ENCODE measurements at places on chromosomes 7 and 10. TPM values are rescaled to one million over a fixed set of nuclear protein-coding genes. Genes with fewer than 3 reads are reported as not detected.

RRP12 gene
- 99.4 TPM for total RNA-seq

NOLC1 gene
- total RNA-seq = 268 TPM

GOLGA7B gene
- 0.33 TPM for total RNA-seq

TDRD1 gene
- total RNA-seq = 0.16 TPM

CFAP69 gene
- total RNA-seq = not detected

ST7 gene
- 5.5 TPM for total RNA-seq

DNA sequence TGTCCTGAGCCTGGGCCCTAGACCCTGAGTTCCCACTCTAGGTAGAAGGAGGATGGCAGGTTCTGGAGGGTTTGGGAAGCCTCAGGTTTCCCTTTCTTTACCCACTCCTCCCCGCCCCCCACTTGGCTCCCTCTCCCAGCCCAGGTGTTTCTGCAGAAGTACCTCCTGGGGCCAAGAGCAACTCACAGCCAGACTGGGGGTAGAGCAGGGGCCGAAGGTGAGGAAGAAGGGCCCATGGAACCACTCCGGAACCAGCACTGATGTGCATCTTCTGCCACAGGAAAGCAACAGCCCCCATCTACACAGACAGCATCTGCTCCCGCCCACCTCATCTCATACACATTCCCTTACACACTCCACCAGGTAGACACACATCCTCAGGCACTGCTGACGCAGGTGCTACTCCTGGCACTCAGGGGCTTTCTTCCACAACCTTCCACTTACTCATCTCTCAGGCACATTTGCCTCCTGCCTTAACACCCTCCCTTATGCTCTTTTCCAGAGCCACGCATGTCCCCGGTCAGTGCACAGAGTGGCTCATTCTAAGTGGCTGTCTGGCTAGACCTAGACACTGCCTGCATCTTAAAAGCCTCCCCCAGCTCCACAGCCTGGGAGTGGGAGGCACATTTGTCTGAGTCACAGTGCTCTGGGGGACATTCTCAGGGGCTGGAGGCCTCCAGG is 1.8 kb downstream of the EPHB6 start:
- H3K4me3 ChIP-seq = peak overlapping the region; percentile 63
- peaks cover 10% of the 10 kb centered on the region for H3K27me3 ChIP-seq
- peaks cover 10% of the 10 kb centered on the region for H3K4me1 ChIP-seq
- H3K36me3 ChIP-seq = no peaks in the 10 kb centered on the region

DNA sequence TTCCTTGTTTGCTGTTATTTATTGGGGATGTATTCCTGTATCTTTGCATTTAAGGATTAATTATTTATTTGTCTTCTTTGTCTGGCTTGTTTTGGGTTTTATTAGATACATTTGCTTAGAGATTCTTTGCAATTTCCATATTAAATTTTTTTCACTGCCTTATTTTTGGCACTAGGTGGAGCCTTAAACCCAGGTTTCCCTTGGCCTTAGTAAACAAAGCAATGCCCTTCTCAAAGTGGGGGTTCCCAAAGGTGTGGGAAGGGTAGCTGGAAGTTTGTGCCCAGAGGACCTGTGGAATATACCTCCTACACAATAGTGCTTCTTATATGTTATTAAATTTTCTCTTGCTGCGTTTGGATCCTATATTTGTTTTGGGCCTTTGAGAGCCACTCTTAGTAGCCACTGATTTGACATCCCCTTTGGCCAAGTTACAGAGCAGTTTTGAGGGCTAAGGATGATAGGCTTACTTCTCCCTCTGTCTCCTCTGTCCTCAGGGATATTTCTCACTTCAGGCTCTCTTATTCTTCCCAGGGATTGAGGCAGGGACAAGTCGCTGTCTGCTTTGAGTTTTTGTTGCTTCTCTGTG is 162.3 kb downstream of the ITGB1 start:
- H3K27ac ChIP-seq = no peak overlapping the region
- no peaks in the 10 kb centered on the region for H3K4me1 ChIP-seq
- H3K36me3 ChIP-seq = no peaks in the 10 kb centered on the region
- H3K4me3 ChIP-seq = no peak overlapping the region

GRCh38 chr10:821322-821721 is 110.2 kb downstream of the LARP4B start:
- no peak overlapping the region for H3K4me3 ChIP-seq
- no peak for DNase-seq
- H3K4me1 ChIP-seq = peaks cover 21% of the 10 kb centered on the region
- peak overlapping the region; percentile 64 for H3K27ac ChIP-seq
- peaks cover 67% of the 10 kb centered on the region for H3K36me3 ChIP-seq

DNA sequence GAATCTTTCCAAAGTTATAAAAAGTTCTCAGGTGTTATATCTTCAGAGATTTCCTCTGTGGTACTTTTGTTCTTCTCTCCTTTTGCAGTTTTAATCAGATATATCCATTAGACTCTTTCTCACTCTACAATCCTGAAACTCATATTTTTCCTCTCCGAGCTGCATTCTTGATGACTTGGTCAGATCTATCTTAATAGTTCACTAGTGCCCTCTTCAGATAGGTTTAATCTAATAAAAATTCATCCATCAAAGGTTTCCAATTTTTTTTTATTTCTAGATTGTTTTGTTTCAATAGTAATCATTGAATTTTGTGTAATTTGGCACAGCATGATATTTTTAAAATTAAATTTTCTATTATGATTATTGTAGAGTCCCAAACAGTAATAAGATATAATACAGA is 21.8 kb upstream of the DGKB start:
- no peak for DNase-seq
- H3K27me3 ChIP-seq = no peaks in the 10 kb centered on the region

DNA sequence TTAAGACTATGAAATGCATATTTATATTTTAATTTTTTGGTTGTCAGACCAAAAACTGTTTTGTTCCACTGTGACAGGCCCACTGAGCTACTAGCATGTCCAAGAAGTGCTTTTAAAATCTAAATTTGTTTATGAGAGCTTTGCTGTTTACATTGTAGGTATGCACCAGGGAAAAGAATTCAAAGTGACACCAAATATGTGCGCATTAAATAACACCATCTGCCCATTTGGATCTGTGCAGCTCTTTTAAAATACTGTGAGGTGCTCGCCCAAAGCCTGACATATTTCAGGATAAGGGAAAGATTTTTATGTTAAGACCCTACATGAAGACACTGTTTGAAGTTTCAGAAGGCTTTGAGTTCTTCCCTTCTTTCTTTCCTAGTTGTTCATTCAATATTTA is 162.9 kb downstream of the ST7 start:
- H3K27me3 ChIP-seq = peaks cover 42% of the 10 kb centered on the region
- no peak overlapping the region for H3K27ac ChIP-seq
- H3K36me3 ChIP-seq = no peaks in the 10 kb centered on the region

DNA sequence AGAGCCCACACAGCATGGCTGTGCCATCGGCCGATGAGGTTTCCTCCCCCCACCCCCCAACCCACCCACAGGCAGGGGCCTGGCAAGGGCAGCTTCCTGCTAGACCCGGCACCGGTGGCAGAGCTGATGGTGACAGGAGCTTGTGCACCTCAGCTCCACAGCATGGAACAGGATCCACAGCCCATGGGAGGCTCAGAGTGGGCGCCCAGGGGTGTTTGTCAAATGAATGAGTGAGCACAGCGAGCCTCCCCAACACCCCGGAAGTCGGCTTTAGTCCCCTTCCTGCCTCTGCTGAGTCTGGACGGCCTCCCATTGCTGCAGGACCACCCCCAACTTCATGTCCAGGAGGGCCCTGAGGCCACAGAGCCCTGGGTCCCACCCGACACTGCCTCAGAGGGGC is 68.9 kb downstream of the PDGFA start:
- peaks cover 5% of the 10 kb centered on the region for H3K4me1 ChIP-seq
- H3K27me3 ChIP-seq = peaks cover 13% of the 10 kb centered on the region
- H3K27ac ChIP-seq = peak overlapping the region; percentile 17
- H3K36me3 ChIP-seq = no peaks in the 10 kb centered on the region
- H3K4me3 ChIP-seq = peak overlapping the region; percentile 35

DNA sequence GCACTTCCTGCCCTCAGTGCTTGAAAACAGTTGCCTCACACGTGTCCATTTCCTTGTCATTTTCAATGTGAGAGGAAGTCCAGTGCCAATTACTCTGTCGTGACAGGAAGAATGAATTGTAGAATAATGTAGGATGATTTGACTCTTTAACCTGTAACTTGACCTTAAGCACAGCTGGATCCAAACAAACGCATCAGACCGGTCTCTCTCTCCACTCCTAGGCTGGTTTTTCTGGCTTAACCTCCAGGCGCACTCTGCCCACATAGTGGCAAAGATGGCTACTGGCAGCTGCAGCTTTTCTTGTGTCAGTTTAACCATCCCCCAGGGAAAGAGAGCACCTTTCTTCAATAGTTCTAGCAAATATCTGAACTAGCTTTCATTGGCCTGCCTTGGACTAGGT is 29.4 kb upstream of the PNLIPRP3 start:
- H3K27ac ChIP-seq = no peak overlapping the region
- no peaks in the 10 kb centered on the region for H3K27me3 ChIP-seq
- no peak overlapping the region for H3K4me3 ChIP-seq
- DNase-seq = no peak
- no peaks in the 10 kb centered on the region for H3K36me3 ChIP-seq

DNA sequence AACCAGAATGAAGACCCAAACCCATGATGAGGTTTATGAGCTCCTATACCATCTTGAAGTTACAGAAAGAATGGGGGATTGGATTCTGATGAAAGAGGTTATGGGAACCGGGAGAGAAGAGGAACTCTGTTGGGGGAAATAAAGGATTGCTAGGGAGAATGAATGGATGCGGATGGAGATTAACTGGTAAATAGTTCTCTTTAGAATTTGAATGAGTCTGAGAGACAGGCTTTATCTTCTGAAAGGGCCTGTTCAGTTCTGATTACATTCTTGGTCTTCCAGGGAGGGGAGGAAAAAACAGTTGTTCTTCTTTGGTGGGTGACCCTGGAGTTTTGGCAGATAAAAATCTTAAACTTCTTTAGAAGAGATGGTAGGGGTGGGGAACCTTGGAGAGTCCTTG is 13.9 kb downstream of the SUGCT start:
- H3K4me1 ChIP-seq = no peaks in the 10 kb centered on the region
- no peaks in the 10 kb centered on the region for H3K36me3 ChIP-seq

DNA sequence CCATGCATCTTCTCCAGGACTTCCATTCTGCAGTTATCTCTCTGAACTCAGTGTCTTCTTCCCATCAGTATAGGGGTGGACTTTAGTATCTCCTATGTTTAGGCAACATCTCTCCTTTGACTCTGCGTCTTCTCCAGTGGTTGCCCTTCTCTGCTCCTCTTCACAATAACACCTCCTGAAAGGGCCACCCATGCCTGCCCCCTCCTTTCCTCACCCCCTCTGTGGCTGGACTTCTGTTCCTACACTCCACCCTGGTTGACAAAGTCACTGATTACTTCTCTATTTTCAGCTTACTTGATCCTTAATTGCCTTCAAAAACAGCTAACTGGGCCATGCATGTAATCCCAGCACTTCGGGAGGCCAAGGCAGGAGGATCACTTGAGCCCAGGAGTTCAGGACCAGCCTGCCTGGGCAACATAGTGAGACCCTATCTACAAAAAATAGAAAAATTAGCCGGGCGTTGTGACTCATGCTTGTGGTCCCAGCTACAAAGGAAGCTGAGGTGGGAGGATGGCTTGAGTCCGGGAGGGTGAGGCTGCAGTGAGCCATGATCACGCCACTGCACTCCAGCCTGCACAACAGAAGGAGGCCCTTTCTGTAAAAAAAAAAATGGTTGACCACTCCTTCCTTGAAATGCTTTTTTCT is 13.7 kb downstream of the SRGN start:
- peak overlapping the region; percentile 48 for H3K27ac ChIP-seq
- H3K4me1 ChIP-seq = peaks cover 38% of the 10 kb centered on the region
- peak overlapping the region; percentile 59 for H3K4me3 ChIP-seq

DNA sequence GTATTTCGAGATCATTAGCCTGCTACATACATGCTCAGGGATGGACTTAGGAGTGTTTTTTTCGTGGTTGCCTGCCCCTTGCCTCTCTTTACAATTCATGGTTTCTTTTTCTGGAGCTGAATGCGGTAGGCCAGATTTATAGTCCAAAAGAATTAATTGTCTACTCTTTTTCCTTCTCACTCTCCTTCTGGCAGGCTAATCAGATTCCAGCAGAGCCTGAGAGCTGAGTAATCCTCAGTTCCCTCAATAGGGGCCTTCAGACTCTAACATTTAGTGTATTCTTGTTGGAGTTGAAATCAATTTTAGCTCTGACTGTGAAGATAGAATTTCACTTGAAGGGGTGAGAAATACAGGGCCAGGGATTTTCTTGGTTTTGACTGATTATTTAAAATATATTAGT is 16.4 kb downstream of the SORCS3 start:
- H3K27ac ChIP-seq = no peak overlapping the region
- DNase-seq = no peak
- H3K4me3 ChIP-seq = no peak overlapping the region
- no peaks in the 10 kb centered on the region for H3K4me1 ChIP-seq
- H3K36me3 ChIP-seq = no peaks in the 10 kb centered on the region
- peaks cover 12% of the 10 kb centered on the region for H3K27me3 ChIP-seq

DNA sequence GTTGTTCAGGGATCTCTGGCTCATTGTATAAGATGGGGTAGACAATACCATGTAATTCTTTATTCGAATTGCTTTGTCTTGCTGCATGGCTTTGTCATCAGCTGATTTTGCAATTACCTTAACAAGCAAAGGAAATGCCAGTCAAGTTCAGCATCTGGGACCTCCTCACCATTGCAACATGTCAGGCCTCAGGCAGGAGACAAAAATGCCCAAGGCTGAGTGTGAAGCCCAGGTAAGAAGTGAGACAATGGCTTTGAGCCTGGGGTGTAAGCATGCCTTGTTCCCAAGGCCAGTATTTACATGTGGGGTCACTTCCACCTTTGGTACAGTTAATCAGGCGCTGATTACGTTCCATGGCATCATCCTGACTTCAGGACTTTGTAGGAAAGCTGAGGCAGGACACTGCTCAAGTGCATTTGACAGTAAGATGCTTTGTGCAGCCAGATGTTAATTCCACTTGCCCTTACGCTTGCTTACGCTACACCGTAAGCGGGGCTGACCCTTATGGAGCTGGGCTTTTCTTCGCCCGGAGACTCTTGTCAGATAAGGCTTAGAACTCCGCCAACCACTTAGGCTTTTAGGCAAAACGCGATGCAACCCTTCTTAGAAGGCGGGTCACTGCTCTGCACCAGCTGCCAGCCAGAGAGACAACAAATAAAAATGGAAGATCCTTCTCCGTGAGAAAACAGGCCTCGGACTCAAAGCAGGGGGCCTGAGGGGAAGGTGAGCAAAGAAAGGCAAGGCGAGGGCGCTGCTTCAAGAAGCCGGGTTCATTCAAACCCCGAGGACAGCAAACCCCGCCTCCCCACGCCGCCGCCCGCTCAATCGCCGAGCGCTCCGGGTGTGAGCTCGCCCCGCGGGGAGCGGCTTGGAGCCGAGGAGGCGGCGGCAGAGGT is 1.3 kb upstream of the SP4 start:
- H3K36me3 ChIP-seq = peaks cover 21% of the 10 kb centered on the region
- peak overlapping the region; percentile 84 for H3K4me3 ChIP-seq
- peak overlapping the region; percentile 84 for H3K27ac ChIP-seq

- no peaks in the 10 kb centered on the region for H3K27me3 ChIP-seq
- no peak overlapping the region for H3K27ac ChIP-seq
- no peak overlapping the region for H3K4me3 ChIP-seq
Measured at GRCh38 chr10:121781101-121781500, 146.7 kb downstream of the ATE1 start.

GRCh38 chr7:101739775-101740398 is 77.5 kb upstream of the CUX1 start:
- no peaks in the 10 kb centered on the region for H3K36me3 ChIP-seq
- no peak overlapping the region for H3K27ac ChIP-seq
- DNase-seq = no peak

Measured in activated CD4-positive, alpha-beta T cell treated with anti-CD3 and anti-CD28 coated beads, Interleukin-2, amount 10 ng/mL, durations not matched to agents 24 days and 14 days (primary cell).